Activated T-cell treated with anti-CD3 and anti-CD28 coated beads, Interleukin-2, amount 50 U/mL, for 1 hour (primary cell): ENCODE measurements at places on chromosomes 5 and 9.

DNA sequence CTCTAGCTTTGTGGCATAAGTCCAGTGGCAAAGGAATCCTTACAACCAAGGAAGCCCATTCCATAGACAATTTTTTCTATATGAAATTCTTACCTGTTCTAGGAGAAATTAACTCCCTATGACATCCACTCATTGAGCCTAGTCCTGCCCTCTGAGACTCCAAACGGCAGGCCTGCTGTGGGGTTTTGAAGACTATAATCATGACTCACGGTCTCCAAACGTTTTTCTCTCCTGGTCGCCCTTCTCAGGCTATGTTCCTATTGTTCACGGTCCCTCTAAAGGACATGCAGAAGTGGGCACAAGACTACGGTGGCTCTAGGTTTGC, 611 bp downstream of the EXOSC3 start:
- no peak for DNase-seq

- DNase-seq = no peak
Measured at GRCh38 chr9:76399856-76400255, 5.6 kb upstream of the RFK start.

GRCh38 chr5:149268928-149269557, 2.6 kb upstream of the AFAP1L1 start:
- DNase-seq = no peak

DNA sequence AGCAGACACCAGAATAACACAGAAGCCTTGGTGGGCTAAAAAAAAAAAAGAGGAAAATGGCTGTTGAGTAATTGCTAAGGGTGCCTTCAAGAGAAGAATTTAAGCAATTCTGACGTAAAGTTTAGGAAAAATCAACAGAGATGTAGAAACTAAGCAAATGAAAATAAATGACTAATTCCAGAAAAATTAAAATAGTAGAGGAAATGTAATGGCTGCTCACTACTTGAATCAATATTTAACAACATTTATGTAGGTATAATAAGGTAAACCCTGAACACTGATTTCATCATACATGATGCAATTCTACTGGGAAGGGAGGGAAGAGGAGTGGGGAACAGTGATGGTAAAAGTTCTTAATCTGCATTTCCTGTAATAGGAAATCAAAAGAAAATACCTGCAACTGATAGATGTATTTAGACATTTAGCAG, 41.4 kb downstream of the PUM3 start:
- no peak for DNase-seq

GRCh38 chr5:138870611-138871010, 4.5 kb downstream of the LRRTM2 start:
- no peak for DNase-seq

DNA sequence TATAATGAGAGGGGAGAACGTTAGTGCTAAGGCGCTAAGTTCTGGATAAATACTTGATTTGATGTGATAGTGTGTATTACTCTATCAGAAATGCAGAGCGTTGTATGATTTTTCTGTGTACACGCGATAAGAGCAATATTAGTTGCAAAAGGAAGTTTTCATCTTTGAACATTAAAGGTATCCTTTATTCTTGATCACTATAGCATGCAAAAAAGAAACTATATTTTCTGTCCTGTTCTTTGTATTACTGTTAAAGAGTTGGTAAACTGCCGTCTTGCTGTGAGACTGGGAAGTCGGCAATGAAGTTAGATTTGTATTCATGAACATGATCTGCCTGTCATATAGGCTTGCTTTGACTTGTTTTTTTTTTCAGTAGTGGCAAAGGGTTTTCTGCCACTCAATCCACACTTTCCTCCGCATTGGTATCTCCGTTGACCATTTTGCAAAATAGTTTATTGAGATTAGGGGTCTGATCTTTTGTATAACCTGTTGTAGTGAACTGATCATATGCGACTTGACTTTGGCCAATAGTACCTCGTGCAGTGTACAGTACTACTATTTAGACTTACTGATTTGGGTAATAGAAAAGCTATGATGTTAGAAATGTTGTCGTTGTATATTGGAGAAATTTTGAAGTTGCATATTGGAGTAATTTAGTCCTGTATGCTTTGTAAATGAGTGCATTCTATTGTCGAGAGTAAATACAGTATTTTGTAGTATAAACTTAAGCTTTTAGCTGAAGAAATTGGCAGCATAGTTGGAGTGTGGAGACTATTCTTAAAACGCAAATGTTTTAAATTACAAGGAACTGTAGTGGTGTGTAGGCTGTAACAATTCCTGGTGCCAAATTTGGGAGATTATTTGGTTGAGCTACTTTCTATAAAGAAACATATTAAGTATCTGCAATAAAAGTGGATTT, 1.7 kb downstream of the DENND4C start:
- no peak for DNase-seq

DNA sequence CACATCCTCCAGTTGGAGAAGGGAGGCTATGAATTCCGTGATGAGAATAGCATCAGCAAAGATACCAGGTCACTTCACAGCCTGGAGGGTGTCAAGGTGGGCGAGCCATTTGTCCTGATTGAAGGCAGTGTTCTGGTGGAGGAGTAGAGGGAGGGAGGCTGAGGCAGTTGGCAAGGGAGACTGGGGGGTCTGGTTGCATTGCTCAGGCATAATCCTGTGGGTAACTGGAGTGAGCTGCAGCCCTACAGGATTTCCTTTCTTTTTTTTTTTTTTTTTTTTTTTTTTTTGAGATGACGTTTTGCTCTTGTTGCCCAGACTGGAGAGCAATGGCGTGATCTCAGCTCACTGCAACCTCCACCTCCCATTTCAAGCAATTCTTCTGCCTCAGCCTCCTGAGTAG, 223.9 kb upstream of the KLF4 start:
- DNase-seq = no peak

DNA sequence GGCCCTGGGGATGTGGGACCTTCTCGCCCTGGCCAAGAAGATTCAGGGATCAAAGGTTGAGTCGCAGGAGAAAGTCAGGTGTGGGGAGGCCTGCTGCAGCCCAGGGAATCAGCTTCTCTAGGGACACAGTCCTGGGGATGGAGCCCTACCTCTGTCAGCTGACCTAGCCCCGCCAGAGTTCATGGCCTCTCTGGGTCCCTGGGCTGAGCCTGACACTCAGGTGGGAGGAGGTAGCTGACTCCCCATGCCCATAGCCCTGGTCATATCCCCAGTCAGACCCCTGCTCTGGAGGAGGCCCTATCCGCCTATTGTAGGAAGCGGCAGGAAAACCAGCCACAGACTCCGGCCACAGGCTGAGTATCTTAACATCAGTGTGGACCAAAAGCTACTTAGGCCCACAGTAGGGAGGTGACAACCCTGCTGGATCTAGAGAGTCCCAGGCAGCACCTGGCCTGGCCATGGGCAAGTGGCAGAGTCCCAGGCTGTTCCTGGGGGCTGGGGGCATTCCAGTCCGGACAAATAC, 15.0 kb upstream of the MRNIP start:
- no peak for DNase-seq

- DNase-seq = no peak
Measured at GRCh38 chr5:171308453-171309275, at the start of gene TLX3. TSS of gene TLX3 (plus strand) at chr5:171309248. CDS start at chr5:171309366, 118 bp downstream.
